ENCODE measurements at places on chromosomes 7 and 10.

GRCh38 chr10:102453502-102453901 lies 2.2 kb upstream of the C10orf95 start:
- no peak for DNase-seq

- no peak for DNase-seq
Measured at GRCh38 chr10:75969031-75969430, 537.6 kb downstream of the LRMDA start.

- no peak for DNase-seq
Measured at GRCh38 chr7:91137788-91138368, 126.4 kb upstream of the FZD1 start.

- DNase-seq, result no peak
Measured at GRCh38 chr7:47574482-47575329, 7.2 kb downstream of the TNS3 start.

DNA sequence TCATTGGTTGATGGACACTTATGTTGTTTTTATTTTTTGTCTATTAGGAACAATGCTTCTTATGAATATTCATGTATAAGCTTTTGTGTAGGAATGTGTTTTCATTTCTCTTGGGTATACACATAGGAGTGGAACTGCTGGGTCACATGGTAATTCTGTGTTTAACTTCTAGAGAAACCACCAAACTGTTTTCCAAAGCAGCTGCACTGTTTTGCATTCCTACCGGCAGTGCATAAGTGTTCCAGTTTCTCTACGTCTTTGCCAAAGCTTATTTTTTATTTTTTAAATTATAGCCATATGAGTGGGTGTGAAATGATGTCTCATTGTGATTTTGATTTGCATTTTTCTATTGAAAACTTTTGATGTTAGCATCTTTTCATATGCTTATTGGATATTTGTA lies 51.3 kb downstream of the ADK start:
- DNase-seq, result no peak

GRCh38 chr7:70573696-70574095 lies 558.2 kb upstream of the GALNT17 start:
- no peak for DNase-seq

DNA sequence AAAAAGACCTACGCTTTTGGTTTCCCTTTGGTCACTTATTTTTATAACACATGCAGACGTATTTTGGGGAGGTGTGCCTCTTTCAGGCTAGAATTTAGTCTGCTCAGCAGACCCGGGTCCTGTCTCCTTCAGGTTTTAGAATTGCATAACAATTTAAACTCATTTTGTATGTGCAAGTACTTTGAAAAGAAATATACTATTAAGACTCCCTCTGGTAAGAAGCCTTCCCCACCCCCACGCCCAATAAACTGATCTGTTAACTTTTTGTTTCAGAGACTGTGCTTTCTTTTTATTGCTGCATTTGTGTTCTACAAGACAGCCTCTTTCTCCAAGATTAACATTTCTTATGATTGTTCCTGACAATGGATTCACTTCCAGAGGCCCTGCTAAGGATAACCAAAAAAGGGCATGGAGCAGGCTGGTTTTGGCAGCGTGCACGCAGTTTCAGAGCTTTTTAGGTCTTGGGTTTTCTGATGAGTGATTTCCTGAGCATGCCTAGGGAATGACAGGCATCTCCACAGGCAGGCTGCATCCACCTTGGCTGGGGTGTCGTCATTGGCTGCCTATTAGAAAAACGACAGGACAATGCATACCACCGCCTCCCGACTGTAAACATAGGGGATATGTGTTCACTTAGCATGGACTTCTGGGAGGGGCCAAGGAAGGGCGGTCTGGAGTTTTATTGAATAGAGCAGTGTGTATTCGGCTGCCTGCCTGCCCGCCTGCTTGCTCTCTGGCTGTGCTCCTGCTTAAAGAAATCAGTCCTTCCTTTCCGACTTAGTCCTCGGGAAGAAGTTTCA lies at the start of gene CALD1:
TSS of gene CALD1 (plus strand) at position 694 of the 800 bp plus-strand sequence. CDS start 88,100 bp downstream, outside the sequence.
- peak; percentile 61 for DNase-seq

- no peak for DNase-seq
Measured at GRCh38 chr7:105885387-105886111, 9.2 kb upstream of the ATXN7L1 start.

- no peak for DNase-seq
Measured at GRCh38 chr7:20218279-20218678, 1.1 kb upstream of the MACC1 start.

GRCh38 chr7:42611961-42612360 lies 299.9 kb downstream of the C7orf25 start:
- DNase-seq, result no peak

GRCh38 chr7:40231796-40232195 lies 97.0 kb downstream of the SUGCT start:
- no peak for DNase-seq

- DNase-seq, result no peak
Measured at GRCh38 chr7:84637568-84638338, 443.2 kb upstream of the SEMA3A start.

DNA sequence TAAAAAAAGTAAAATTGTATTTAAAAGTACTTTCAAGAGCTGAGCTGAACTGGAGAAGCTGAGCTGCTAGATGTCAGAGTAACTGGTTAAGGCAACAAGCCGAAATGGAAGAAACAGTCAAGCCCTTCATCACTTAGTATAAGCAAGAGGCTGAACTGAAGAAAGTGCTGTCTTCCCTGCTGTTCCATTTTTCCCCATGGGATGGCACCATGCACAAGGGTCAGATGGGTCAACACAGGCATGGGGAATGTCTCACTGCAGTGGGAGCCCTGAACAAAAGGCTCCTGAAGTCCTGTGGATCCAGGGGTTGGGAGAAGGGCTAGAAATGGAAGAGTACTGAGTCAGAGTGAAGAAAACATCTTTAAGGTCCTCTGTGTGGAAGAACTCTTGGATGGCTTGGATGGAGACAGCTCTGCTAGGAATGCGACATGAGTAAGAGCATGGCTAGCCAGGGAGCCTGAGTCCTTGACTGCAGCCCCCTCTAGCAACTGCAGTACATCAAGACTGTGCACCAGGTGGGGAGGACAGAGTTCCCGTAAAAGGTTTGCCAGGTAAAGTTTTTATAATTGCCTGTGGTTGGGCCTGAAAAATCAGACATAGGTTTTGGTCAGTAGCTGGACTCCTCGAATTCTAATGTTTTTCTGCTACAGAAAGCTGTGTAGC lies 348.3 kb downstream of the GPR158 start:
- DNase-seq, result no peak

- no peak for DNase-seq
Measured at GRCh38 chr10:17768957-17769356, 17.0 kb downstream of the TMEM236 start.

DNA sequence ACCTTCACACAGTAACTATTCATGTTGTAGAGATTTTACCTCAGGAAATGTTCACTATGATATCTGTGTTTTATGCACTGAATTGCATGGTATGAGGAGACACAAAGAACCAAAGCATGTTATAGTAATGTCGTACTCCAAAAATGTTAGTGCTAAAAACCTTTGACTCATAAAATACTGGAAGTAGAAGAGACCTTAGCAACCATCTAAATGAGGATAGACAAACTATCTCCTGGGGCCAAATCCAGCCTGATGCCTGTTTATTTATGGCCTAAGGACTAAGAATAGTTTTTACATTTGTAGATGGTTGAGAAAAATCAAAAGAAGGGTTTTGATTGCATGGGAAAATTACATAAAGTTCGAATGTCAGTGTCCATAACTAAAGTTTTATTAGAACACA lies 535.1 kb downstream of the INHBA start:
- no peak for DNase-seq

DNA sequence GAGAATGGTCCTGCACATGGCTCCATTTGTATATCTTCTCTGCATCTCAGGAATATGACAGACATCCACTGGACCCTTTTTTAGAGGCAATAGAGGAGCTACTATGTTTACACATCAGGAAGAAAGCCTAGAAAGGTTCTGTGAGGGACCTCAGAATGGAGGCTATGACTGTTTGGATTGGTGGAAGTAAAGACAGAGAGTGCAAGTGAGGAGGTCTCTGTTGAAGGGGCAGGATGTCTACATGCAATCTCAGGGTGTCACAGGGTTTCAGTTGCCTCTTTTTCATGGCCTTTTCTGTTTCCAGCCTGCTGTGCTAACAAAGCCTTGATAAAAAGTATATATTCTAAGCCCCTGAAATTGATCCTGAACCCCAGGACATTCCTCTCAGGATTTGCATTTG lies 9.7 kb upstream of the GIMAP6 start:
- no peak for DNase-seq

- DNase-seq, result peak; percentile 32
Measured at GRCh38 chr10:15433850-15434537, 62.9 kb upstream of the FAM171A1 start.

DNA sequence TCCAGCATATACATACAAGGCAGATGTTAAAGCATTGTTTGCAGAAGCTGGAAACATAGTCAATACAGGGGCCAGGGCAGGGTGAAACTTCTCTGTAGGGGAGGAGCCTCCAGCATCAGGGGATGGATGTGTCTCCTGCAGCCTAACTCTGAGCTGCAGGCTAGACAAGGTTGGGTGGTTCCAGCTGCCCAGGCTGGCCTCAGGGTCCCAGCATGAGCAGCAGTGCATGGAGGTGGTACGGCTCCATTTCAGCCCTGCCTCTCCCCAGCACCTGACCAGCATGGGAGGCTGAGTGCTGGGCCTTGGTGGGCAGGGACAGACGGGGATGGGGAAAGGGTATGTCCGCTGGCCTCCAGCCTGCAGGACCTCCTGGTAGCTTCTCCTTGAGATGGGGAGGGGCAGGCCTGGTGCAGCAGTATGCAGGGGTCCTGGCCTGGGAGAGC lies 7.4 kb upstream of the TBRG4 start:
- no peak for DNase-seq

GRCh38 chr10:1365540-1366321 lies 309.5 kb downstream of the WDR37 start:
- DNase-seq, result no peak

DNA sequence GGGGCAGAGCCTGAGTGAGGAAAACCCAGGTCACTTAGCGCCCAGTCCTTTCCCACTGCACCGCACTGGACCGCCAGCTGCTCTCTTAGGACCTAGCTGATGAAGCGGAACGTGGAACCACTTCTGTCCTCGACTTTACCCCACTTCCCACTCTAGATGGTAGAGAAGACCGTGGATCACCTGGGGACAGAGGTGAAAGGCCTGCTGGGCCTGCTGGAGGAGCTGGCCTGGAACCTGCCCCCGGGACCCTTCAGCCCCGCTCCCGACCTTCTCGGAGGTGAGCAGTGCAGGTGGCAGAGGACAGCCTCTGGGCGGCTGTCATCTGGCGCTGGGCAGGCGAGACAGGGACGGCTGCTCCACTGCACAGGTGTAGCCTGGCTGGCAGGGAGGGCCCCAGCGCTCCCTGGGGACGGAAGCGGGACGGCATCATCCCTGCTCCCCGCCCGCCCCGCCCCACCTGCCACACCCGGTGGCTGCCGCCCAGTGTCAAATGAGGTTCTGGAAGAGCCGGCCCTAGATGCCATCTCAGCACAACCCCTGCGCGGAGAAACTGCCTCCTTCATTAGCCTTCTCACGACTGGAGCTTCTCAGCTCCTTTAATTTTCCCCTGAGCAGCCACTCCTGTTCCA lies 11.7 kb downstream of the PLAC9 start:
- peak; percentile 25 for DNase-seq

DNA sequence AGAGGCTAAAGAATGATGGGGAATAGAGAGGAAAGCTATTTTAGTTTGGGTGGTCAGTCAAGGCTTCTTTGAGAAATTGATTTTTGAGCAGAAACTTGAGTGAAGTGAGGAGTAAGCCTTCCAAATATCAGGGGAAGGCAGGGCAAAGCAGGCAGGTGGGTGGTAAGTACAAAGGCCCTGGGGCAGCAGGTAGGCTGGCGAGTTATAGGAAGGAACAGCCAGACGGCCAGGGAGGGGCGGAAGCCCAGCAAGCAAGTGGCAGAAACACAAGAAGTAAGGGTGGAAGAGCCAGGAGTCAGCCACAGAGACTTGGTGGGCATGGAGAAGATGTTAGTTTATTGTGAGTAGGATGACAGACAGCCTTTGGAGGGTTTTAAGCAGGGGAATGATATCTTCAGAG lies 34.9 kb downstream of the VWA2 start:
- DNase-seq, result no peak

GRCh38 chr7:1564603-1565022 lies 5.2 kb downstream of the PSMG3 start:
- no peak for DNase-seq

GRCh38 chr10:72461085-72461484 lies 106.4 kb upstream of the DNAJB12 start:
- no peak for DNase-seq

DNA sequence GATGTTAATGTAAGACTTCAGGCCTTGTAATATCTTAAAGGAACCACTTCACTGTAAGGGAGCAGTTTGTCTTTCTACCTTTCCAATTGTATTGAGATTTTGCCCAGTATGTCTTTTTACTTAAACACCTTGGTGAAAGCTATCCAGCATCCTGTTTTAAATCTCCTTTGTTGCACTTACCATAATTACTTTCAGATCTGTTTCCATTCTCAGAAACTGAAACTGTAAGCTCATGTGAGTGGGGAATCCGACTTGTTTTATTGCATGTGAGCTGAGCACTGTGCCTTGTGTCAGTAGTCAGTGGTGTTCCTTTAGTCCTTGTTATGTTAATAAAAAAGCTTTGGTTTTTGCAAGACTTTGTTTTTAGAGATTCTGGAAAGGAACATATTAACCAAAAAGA lies 42.2 kb downstream of the BMPR1A start:
- DNase-seq, result peak; percentile 78

- no peak for DNase-seq
Measured at GRCh38 chr7:100418930-100419659, 9.4 kb downstream of the ZCWPW1 start.

DNA sequence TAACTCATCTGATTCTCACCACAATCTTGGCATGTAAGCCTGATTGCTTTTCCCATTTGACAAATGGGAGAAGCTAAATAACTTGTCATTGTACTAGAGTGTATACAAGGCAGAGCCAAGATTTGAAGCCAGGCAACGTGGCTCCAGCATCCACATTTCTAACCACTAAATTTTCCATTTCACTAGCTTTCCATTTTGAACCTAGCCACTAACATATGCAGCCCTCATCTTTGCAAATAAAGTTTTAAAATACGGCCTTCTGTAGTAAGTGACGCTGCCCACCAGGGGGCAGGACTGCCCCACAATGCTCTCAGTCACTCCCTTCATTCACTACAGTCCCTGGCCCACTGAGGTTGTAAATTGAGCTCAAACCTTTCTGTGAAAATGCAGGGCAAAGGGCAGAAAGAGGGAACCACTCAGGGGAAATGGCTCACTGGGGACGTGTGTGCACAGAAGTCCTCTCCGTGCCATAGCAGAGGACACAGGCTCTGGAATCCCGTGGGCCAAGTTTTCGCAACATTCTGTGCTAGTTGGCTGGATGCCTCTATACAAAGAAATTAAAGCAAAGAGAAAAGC lies 315.7 kb downstream of the TNS3 start:
- peak; percentile 94 for DNase-seq

DNA sequence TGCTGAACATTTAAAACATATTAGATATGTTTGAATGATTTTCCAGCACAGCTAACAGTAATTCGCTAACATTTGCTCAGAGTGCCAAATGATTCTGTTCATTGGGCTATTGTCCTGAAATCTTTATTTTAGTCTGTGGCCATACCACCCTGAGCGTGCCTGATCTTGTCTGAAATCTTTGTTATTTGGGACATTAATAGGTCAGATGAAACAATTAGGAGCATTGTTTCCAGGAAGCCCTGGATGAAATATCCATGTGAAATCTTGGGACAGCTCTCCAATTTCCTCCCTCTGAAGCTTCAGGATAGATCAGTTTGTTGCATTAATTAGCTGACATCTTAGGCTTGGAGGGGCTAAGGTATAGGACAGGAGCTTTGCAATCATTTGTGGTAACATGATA lies 512.0 kb downstream of the KIF20B start:
- DNase-seq, result no peak

GRCh38 chr7:51150193-51150592 lies 166.4 kb downstream of the COBL start:
- DNase-seq, result no peak
